Spleen (tissue), 13 donors: ENCODE measurements at places on chromosomes 6 and 20.

- DNase-seq: peak; percentile 73
These were observed 491 bp upstream of the ITCH start for GRCh38 chr20:34362502-34363061.

GRCh38 chr6:105967917-105968602 is 118.1 kb upstream of the PRDM1 start:
- DNase-seq: no peak

DNA sequence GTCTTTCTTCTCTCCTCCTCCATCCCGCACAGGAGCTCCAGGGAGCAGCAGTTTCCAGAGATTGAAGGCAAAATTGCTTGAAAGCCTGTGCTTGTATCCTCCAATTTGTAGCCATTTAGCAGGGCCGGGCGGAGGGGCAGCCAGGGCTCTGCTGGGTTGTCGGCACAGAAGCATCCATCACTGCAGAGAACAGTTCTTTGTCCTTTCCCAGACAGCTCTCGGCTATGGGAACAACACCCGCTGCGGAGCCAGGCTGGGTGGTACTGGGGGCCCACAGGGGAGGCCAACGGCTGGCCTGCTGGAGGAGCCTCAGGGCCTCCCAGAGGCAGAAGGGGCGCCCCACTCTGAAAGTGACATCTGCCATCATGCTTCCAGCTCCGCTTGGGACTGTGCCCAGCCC is 7.8 kb downstream of the HRH3 start:
- DNase-seq: no peak

DNA sequence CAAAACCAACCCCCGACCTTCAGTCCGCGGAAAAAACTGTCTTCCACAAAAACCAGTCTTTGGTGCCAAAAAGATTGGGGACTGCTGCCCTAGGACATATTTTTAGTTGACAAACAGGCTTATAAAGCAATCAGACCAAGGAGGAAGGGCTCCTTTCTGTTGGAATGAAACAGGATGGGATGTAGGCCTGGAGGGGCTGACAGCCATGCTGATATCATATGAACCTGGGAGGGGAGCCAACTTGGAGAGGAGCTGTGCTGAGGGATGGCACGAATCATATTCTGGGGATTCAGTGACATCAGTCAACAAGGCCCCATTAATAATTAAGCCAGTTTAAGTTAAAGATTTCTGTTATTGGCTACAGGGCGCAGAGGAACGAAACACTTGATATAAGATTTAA is 225.4 kb upstream of the TSHZ2 start:
- DNase-seq: no peak

- no peak for DNase-seq
These were observed 20.8 kb upstream of the GMDS start for GRCh38 chr6:2266031-2266795.

- no peak for DNase-seq
These were observed 70.7 kb upstream of the PRSS16 start for GRCh38 chr6:27176523-27177484.

- peak; percentile 31 for DNase-seq
These were observed 125.4 kb downstream of the PXDC1 start for GRCh38 chr6:3625980-3626563.

DNA sequence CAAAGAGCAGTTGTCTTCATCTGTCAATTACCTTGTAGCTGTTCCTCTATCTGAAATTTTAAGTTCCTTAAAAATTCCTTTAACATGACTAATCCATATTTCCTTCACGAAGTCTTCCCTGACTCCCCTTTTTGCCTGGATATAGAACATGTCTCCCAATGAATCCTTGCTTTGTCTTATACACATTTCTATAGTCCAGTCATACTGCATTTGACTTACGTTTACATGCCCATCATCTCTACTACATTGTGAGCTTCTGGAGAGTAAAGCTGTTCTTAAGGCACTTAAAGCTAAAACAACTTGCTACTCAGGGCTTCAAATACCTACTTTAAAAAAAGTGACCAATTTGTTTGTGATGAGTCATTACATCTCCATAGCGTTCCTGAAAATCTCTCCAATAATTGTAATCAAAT is 4.9 kb downstream of the REV3L start:
- DNase-seq: no peak

- no peak for DNase-seq
These were observed 1.5 kb downstream of the SYNDIG1 start for GRCh38 chr20:24470746-24471582.

GRCh38 chr20:50111120-50111828 is 1.7 kb downstream of the UBE2V1 start:
- no peak for DNase-seq

- no peak for DNase-seq
These were observed 273.8 kb downstream of the GMDS start for GRCh38 chr6:1971612-1972011.

GRCh38 chr20:33166533-33167113 is 1.3 kb upstream of the BPIFA2 start:
- no peak for DNase-seq

- no peak for DNase-seq
These were observed 236.7 kb downstream of the CDC5L start for GRCh38 chr6:44624226-44624625.
